ENCODE measurements at places on chromosomes 2 and 18. TPM values are rescaled to one million over a fixed set of nuclear protein-coding genes. Genes with fewer than 3 reads are reported as not detected.

- peak; percentile 48 for DNase-seq
These were observed 48.8 kb downstream of the TCF4 start for GRCh38 chr18:55539240-55539639.

The ACVR1C gene
- total RNA-seq, result 0.32 TPM

DNA sequence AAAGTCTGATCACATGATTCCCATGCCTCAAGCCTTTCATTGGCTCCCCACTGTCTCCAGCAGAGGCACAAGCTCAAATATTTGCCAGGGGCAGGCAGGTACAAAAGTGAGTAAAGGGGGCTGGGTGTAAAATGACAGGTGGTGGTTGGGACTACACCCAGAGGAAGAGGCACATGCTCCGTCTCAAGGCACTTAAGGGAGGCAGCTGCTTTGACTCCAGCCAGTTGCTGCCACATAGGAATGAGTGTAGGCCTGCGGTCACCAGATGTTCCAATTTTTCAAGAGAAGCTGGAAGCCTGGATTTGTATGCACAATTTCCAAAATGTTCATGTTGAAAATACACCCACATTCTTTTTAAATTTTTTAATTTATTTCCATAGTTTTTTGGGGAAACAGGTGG is 164.4 kb downstream of the UPP2 start:
- no peak for DNase-seq

DNA sequence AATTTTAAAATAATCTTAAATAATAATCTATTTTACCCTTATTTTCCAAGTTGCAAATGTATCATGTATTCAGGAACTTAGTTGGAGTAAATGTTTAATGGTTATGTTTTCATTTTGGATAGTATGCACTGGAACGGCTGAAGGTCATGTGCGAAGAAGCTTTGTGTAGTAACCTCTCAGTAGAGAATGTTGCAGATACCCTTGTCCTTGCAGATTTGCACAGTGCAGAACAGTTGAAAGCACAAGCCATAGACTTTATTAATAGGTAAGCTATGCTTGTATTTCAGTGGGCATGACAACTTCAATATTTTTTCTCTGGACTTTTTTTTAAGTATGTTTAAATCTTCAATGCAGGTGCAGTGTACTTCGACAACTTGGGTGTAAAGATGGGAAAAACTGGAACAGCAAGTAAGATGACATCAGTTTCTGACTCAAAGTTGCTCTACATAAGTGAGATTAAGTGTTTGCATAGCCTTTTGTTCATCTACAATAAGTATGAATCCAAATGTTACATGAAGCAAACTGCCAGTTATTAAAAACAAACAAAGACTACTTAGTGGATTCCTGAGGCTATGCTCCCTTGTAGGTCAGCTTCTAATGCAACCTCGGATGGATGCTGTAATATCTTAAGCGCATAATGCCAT is 63.1 kb downstream of the SPOPL start:
- no peak for DNase-seq

DNA sequence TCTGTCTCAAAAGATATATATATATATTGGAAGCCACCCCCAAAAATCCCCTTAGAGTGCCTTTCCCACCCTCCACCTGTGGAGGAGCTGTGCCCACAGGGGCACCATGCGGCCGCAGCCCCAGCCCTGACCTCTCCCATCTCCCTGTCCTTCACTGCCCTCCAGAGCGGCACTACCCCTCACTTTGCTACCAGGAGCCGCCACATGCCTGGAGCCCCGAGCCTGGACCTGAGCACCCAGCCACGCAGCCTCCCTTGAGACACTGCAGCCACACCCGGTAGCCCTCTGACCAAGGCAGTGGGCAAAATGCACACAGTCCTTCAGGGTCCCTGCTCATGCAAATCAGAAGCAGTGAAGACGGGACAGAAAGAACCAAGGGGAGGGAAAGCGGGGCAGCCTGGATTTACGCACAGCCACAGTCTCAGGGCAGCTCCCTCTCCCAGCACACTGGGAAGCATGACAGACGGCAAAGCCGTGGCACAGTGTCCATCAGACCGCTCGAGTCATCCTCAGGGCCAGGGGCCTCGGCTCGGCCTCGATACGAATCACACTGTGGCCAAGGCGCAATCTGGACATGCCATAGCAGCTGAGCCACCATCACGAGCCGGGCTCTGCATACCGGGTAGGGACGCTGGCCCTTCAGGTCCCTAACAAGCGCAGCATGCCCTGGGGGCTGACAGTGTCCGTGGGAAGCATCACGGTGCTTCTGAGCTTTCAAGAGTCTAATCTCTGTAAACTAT is 10.1 kb downstream of the HDAC4 start:
- DNase-seq, result no peak

DNA sequence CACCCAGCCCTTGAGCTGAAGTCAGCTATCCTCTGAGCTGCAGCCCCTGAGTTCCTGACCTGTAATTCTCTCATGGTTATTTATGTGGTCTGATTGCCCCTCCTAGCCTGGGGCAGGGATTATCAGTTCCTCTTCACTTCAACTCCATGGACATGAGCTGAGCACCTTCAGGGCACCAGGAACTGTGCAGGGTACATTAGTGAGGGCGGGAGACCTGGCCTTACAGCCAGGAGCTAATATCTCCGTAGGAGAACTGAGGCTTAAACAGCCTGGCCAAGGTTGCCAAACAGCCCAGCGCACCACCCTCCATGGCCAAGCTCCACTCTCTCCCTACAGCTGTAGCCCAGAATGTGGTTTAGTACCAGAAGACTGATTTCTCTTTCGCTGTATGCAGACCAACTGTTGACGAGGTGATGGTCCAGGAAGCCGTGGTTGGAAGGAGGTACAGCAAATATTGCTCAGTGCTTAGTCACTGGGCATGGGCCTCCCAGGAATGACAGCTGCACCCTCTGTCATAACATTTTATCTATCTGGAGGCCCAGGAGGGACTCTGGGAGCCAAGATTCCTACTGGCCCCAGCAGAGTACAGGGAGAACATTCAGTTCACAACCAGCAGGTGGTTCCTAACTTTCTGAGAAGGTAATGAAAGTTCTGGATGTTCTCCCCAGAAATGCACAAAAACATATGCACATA is 228.7 kb upstream of the SIX2 start:
- DNase-seq, result peak; percentile 97

GRCh38 chr2:119252186-119253113 is 28.8 kb downstream of the STEAP3 start:
- DNase-seq, result peak; percentile 98

DNA sequence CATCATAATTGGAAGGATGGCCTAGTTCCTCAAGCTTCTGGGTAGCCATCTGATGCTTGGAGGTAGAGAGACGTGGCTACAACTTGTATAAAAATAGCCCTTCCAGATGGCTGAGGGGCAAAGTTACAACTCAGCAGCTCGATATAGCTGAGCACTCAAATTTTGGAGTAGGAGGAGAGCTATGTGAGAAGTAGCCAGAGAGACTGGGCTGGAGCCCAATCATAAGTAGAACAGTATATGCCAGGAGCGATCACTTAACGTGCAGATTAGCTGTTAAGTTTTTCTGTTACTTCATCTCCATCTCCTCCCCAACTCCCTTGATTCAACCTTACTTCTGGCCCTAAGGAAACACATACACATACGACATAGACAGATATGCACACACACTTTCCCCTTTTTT is 28.8 kb downstream of the CNRIP1 start:
- no peak for DNase-seq

DNA sequence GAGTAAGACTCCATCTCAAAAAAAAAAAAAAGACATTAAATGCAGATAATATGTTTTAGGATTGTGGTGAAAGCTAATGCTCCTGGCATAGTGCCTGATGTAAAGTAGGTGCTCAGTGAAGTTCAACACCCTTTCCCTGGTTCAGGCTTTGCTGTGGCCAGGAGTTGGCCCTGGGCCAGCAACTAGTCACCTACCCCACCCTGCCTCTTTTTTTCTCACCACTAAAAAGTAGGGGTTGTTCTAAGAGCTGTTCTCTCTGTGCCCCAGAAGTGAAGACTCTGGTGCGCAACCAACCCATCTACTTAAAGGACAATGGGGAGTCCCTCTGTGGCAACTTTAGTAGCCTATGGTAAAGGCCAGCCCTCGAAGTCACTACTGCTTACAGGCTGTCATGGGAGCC is 75.9 kb downstream of the DNMT3A start:
- peak; percentile 9 for DNase-seq

DNA sequence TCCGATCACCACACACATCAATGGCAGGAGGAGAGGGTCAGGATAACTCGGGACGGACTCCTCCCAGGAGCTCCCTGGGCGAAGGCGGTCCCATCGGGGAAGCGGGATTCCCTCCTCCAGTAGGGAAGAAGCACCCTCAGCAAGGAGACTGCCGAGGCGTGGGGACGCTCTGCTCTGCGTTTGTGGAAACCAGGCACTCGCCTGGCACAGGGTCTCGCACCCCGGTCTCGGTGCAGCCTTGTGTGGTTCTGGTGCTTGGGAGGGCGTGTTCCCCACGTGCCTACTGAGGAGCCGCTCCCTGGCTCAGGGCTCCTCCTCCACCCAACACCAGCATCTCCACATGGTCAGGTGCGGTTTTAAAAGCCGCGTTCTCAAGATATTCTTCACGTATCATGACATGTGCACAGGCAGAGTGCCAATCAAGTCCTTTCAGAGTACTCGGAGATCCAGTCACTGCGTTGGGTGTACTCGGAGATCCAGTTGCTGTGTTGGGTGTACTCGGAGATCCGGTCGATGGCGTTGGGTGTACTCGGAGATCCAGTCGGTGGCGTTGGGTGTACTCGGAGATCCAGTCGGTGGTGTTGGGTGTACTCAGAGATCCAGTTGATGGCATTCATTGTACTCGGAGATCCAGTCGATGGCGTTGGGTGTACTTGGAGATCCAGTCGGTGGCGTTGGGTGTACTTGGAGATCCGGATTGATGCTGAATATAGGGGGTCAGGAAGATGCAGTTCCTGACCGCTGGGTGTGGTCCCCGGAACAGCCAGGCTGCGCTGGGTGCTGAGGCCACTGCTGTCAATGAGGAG is 117.5 kb downstream of the RTP5 start:
- DNase-seq, result no peak

DNA sequence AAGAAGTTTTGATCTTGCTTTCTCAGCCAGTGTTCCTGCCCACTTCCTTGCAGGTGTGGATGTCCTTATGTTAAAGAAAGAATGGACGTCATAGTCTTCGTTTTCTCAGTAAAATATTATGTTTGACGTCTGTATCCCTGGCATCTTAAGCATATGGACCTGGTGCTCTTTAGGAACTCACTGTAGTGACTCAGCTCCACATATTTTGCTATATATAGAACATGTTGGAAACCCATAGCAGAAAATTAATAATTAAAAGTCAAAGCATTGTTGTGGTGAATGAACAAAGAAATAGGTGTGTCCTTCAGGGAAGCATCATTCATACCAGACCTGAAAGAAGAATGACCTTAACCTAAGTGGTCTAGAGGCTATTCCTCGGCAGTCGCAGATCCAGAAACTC is 196.1 kb downstream of the MCFD2 start:
- peak; percentile 75 for DNase-seq

DNA sequence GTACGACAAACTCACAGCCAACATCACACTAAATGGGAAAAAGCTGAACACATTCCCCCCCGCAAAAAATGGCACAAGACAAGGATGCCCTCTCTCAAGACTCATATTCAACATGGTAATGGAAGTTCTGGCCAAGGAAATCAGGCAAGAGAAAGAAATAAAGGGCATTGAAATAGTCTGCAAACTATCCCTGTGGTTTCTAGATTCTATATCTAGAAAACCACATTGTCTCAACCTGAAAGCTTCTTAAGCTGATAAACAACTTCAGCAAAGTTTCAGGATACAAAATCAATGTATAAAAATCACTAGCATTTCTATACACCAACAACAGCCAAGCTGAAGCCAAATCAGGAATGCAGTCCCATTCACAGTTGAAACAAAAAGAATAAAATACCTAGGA is 294.6 kb upstream of the CYP26B1 start:
- DNase-seq, result no peak

- DNase-seq, result peak; percentile 50
These were observed 27.9 kb upstream of the PTMA start for GRCh38 chr2:231680285-231680991.

- no peak for DNase-seq
These were observed 80.6 kb upstream of the VRK2 start for GRCh38 chr2:57965961-57966360.

DNA sequence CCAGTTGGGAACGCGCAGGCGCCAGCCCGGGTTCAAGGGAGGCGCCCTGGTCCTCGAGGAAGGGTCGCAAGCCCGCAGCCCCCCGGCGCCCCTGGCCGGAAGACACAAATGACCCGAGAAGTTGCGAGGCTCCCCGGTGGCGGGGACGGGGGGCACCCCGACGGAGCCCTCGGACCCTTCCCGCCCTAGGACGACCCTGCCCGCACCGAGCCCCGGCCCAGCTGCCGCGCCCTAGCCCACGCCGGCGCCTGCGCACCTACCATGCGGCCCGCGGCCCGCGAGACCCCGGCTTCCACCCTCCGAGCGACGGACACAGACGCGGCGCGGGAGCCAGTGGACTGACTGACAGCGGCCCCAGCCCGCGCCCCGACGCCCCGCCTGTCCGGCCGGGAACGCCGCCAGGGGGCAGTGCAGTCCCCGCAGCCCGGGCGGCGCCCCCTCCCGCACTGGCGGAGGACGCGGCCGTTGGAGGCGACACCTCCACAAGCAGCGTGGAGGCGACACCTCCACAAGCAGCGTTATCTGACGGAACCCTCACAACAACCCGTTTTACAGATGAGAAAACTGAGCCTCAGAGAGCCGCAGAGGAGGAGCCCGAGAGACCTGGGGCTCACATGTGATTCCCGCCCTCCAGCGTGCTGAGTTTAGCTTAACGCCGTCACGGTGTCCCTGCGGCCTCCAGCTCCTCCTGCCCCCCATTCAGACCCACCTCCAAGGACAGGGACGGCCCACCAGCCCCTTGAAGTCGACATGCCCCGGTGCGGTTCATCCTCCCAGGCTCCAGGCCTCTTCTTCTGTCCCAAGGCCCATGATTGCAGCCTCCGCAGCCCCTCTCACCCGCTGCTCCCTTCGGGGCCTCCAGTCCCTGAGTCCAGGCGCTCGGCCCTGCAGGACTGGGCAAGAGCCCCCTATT is at the start of gene NMUR1:
Gene NMUR1, minus strand, starts transcription at position 347 of the 913 bp plus-strand sequence. Its CDS starts 84 bp downstream, at position 263.
- DNase-seq, result peak; percentile 63

The RAMP1 gene
- total RNA-seq, result 4.8 TPM

- peak; percentile 83 for DNase-seq
These were observed 54.0 kb upstream of the GPR75 start for GRCh38 chr2:53913721-53914120.

DNA sequence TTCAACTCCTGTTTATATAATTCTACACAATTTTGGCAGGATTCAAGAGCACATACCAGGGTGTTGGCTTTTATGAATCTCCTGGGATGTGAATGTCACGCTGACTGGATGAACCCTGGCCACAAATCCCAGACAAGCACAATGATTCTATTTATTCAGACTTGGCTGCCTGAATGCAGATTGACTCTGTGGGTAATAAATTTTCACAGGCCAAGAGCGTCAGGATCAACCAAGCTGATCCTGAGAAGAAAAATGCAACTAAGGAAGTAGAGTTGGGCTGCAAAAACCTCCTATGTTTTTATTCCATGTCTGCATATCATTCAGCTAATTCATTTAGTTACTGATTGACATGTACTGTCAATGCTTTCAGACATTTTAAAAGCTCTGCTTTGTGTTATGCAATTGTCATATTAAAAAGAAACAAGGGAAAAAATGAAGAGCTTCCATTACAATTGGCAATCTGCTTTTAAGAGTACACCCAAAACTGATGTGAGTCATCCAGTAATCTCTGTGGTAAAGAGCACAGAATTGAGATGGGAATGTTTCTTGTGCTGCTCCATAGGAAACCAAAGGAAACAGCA is 173.0 kb upstream of the REV1 start:
- peak; percentile 94 for DNase-seq

The SLC11A1 gene
- not detected for total RNA-seq
